ENCODE measurements at places on chromosomes 3 and 15.

DNA sequence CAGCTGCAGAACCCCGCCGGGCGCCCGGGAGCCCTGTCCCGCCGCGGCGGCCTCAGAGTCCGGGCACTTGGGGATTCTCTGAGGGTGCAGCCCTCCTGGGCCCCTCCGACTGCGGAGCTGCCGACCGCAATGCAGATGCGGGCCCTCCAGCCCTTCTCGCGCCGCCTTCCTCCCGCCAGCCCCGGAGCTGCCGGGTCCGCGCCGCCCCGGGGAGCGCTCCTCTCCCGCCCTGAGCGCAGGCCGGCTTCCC is 320 bp upstream of the ACAN start:
- DNase-seq, result no peak
- H3K36me3 ChIP-seq, result no peaks in the 10 kb centered on the region
- no peak overlapping the region for H3K4me3 ChIP-seq
- H3K4me1 ChIP-seq, result no peaks in the 10 kb centered on the region
- peaks cover 15% of the 10 kb centered on the region for H3K27me3 ChIP-seq
- no peak overlapping the region for H3K27ac ChIP-seq

DNA sequence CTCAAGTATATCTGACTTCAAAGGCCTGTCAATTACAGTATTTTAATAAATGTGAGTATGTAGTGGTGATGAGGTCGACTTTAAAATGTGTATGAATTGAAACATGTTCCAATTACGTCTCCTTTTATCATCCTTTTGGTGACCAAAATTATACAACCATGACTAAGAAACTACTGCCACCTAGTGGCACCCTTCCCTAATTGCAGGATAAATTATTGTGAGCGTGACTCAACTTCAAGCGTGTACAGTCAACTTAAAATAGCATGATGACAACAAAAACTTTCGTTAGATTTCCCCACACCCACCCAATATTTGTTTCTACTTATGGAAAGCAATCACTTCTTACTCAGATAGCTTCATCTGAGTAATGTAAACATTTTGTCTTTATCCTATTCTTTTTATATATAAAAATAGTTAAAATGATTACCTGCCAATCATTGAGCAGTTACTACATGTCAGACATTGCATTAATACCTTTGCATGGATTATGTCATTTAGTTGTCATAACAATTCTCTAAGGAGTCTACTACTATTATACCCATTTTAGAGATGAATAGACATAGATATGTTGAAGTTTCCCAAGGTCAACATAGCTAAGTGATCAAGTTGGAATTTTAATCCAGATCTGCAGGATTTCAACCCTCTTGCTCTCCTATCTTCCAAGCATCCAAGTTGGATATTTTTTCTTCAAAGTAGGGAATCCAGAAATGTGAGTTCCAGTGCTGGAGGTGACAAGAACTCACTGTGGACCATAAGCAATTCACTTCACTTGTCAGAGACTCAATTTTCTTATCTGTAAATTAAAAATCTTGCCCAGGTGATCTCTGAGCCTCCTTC is 106.0 kb downstream of the MEX3B start:
- no peaks in the 10 kb centered on the region for H3K4me1 ChIP-seq
- no peak overlapping the region for H3K4me3 ChIP-seq
- no peak for DNase-seq
- H3K36me3 ChIP-seq, result no peaks in the 10 kb centered on the region

DNA sequence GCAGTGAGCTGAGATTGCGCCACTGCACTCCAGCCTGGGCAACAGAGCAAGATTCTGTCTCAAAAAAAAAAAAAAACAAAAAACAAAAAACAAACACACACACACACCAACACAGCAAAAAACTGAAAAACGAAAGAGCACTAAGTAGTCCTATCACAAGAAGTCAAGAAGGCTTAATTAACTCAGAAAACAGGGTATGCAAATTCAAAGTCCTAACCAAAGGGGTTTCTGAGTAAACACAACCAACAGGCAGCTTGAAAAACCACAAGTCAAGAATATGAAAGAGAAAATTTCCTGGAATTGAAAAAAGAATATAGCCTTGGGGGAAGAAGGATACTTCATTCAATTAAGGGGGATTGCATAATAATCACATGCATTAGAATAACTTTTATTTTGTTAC is 37.7 kb upstream of the PARP14 start:
- no peak overlapping the region for H3K4me3 ChIP-seq
- no peaks in the 10 kb centered on the region for H3K36me3 ChIP-seq
- DNase-seq, result no peak
- H3K27me3 ChIP-seq, result no peaks in the 10 kb centered on the region
- no peak overlapping the region for H3K27ac ChIP-seq

DNA sequence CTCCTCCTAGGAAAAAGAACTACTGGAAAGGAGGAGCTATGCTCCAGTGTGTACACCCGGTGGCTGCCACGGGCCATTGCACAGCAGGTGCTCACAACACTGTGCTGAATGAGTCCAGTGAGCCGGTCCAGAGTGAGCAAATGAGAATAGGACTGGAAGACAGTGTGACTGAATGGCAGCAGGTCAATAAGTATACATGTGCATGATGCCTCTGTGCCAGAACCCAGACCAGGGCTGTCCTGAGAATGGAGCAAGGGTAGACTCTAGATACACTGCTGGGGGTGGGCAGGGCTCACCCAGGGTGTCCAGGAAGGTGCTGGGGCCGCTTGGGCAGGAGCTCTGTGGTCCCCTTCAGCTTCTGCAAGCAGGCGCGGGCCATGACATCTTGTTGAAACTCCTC is 8.3 kb downstream of the POLG start:
- H3K27me3 ChIP-seq, result no peaks in the 10 kb centered on the region
- H3K27ac ChIP-seq, result no peak overlapping the region
- H3K4me1 ChIP-seq, result peaks cover 13% of the 10 kb centered on the region
- H3K4me3 ChIP-seq, result no peak overlapping the region
- DNase-seq, result no peak

- H3K4me1 ChIP-seq, result peaks cover 6% of the 10 kb centered on the region
- no peaks in the 10 kb centered on the region for H3K27me3 ChIP-seq
- no peaks in the 10 kb centered on the region for H3K36me3 ChIP-seq
- no peak overlapping the region for H3K4me3 ChIP-seq
These were observed 36.9 kb downstream of the NR1D2 start for GRCh38 chr3:23981955-23982354.

DNA sequence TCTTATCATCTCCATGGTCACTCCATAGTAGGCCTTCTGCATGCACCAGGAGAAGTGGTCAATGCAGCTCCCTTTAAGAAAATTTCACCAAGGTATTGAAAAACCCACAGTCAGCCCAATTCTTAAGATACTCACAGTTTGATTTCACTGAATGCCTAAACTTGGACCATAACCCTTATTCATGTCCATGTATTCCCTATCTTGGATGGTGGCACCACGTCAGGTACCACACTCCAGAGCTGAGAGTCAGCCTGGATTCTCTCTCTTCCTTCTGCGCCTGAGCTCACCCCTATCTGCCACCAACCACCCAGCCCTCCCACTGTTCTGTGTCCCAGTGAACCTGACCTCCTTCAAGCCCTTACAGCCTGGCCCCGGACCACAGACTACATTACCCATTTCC is 183.2 kb upstream of the NR2F2 start:
- no peaks in the 10 kb centered on the region for H3K36me3 ChIP-seq
- no peak for DNase-seq
- no peak overlapping the region for H3K27ac ChIP-seq

DNA sequence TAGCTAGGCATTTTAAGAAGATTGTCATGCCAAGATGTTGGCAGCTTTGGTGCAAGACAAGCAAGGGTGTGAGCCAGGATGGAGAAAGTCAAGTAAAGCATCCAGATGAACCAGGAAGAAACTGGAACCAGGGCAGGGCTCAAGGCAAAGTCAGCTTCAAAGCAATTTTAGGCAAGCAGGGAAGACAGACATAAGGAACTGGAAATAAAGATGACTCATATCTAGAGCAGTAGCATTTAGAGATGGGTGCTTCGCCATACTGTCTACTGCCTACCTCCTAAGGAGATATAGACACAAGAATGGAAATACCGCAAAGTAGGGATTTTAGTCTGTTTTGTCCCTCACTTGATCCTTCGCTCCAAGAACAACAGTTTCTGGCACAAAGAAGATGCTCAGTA is 59.9 kb downstream of the RYR3 start:
- DNase-seq, result no peak
- H3K27me3 ChIP-seq, result no peaks in the 10 kb centered on the region
- H3K4me3 ChIP-seq, result no peak overlapping the region
- H3K36me3 ChIP-seq, result no peaks in the 10 kb centered on the region
- peaks cover 4% of the 10 kb centered on the region for H3K4me1 ChIP-seq

DNA sequence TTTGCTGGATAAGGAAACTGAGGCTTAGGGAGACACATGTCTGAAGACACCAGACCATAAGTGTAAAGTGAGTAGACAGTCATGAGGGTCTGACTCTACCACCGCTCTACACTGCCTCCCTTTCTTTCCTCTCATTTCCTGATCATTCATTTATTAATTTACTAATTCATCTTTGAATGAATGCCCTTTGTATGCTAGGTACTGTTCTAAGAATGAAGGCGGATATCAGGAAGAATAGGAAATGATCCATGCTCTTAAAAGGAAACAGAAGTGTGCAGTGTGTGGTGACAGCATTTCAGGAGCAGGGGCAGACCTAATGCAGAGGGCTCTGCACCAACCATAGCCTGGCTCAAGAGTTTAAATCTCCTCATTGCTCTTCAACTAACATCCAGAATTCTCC is 31.8 kb upstream of the PSMD6 start:
- no peak for DNase-seq
- H3K27ac ChIP-seq, result no peak overlapping the region
- no peaks in the 10 kb centered on the region for H3K4me1 ChIP-seq

GRCh38 chr15:88900309-88900981 is 5.1 kb upstream of the HAPLN3 start:
- H3K36me3 ChIP-seq, result no peaks in the 10 kb centered on the region
- no peak overlapping the region for H3K4me3 ChIP-seq
- peaks cover under 1% of the 10 kb centered on the region for H3K27me3 ChIP-seq
- peaks cover 24% of the 10 kb centered on the region for H3K4me1 ChIP-seq

DNA sequence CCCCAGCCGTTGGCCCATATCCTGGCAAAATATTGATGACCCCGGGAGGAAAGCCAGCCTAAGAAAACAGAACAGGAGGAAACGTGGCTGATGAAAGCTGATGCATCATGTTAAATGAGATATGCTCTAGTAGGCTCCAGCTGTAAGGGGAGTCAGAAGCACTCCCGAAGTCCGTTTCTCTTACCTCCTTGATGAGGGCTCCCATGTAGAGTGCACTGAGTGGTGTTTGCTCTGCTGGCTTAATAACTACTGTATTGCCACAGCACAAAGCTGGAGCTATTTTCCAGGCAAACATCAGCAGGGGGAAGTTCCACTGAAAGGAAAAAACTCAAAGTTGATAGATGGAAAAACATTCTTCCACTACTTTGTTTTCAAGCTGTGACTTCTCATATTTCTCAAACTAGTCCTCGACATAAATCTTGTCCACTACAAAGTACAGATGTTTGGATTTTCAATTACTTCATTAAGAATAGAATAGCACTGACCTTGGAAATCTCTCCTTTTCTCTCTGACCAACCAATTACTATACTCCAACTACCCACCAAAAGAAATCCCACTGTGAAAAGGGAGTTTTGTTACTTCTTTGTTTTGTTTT is 72.7 kb downstream of the ALDH1A2 start:
- DNase-seq, result no peak
- no peak overlapping the region for H3K4me3 ChIP-seq
- H3K27ac ChIP-seq, result no peak overlapping the region
- peaks cover 10% of the 10 kb centered on the region for H3K4me1 ChIP-seq
- H3K27me3 ChIP-seq, result no peaks in the 10 kb centered on the region

GRCh38 chr3:158458464-158458863 is 112.5 kb upstream of the MLF1 start:
- DNase-seq, result no peak
- no peaks in the 10 kb centered on the region for H3K4me1 ChIP-seq
- no peak overlapping the region for H3K4me3 ChIP-seq
- H3K36me3 ChIP-seq, result no peaks in the 10 kb centered on the region
- H3K27ac ChIP-seq, result no peak overlapping the region
- no peaks in the 10 kb centered on the region for H3K27me3 ChIP-seq

GRCh38 chr3:129068291-129068886 is 7.8 kb downstream of the GP9 start:
- H3K4me3 ChIP-seq, result peak overlapping the region; percentile 39
- H3K36me3 ChIP-seq, result no peaks in the 10 kb centered on the region
- no peak for DNase-seq
- peak overlapping the region; percentile 21 for H3K27ac ChIP-seq
- H3K4me1 ChIP-seq, result peaks cover 10% of the 10 kb centered on the region

GRCh38 chr15:70658641-70659040 is 104.7 kb downstream of the UACA start:
- no peak for DNase-seq
- H3K4me1 ChIP-seq, result no peaks in the 10 kb centered on the region
- H3K4me3 ChIP-seq, result no peak overlapping the region
- H3K36me3 ChIP-seq, result no peaks in the 10 kb centered on the region

- peaks cover 56% of the 10 kb centered on the region for H3K4me1 ChIP-seq
- H3K27me3 ChIP-seq, result no peaks in the 10 kb centered on the region
- peak; percentile 83 for DNase-seq
- peak overlapping the region; percentile 43 for H3K27ac ChIP-seq
- H3K4me3 ChIP-seq, result no peak overlapping the region
- no peaks in the 10 kb centered on the region for H3K36me3 ChIP-seq
These were observed 84.8 kb downstream of the SMAD3 start for GRCh38 chr15:67150023-67150860.

DNA sequence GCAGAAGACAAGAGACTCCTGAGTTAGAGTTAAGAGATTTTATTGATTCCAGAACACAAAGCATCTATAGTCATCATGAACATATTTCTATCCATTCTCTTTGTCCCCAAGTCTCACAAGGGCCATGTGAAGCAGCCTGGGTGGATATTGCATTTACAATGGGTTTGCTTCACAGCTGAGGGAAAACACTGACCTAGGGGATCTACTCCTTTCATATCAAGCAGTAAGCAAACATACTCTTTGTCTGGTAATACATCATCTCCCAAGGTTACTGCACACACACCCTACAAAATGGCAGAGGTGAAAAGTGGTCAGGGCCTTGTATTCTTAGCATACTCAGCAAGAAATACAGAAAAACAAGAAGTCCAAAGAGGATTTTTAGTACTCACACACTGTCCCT is 267.7 kb upstream of the BCHE start:
- H3K4me3 ChIP-seq, result no peak overlapping the region
- H3K4me1 ChIP-seq, result no peaks in the 10 kb centered on the region
- no peak overlapping the region for H3K27ac ChIP-seq
- no peaks in the 10 kb centered on the region for H3K36me3 ChIP-seq
- H3K27me3 ChIP-seq, result no peaks in the 10 kb centered on the region

GRCh38 chr3:51394541-51394940 is 3.5 kb downstream of the RBM15B start:
- DNase-seq, result no peak
